HT1080 (cell line): ENCODE measurements at places on chromosomes 11 and 22. TPM values are rescaled to one million over a fixed set of nuclear protein-coding genes. Genes with fewer than 3 reads are reported as not detected.

The IGF2 gene
- 0.24 TPM in 1 of 2 replicates, not detected in the other for total RNA-seq

The HPX gene
- 0.35 TPM in 1 of 2 replicates, not detected in the other for total RNA-seq

The ANO9 gene
- total RNA-seq: not detected in 2 replicates

The ZNF214 gene
- total RNA-seq: 0.03 TPM in 1 of 2 replicates, not detected in the other

The SLC35F2 gene
- total RNA-seq: 69.8 and 74.5 TPM in 2 replicates

The PRSS23 gene
- total RNA-seq: 537 and 633 TPM in 2 replicates

The TANGO2 gene
- total RNA-seq: 17.2 and 18.8 TPM in 2 replicates

The HTR3B gene
- total RNA-seq: not detected in 2 replicates

The WNT7B gene
- total RNA-seq: 15.0 and 18.9 TPM in 2 replicates

The ARCN1 gene
- total RNA-seq: 85.4 and 116 TPM in 2 replicates

The JHY gene
- 1.7 and 2.1 TPM in 2 replicates for total RNA-seq

DNA sequence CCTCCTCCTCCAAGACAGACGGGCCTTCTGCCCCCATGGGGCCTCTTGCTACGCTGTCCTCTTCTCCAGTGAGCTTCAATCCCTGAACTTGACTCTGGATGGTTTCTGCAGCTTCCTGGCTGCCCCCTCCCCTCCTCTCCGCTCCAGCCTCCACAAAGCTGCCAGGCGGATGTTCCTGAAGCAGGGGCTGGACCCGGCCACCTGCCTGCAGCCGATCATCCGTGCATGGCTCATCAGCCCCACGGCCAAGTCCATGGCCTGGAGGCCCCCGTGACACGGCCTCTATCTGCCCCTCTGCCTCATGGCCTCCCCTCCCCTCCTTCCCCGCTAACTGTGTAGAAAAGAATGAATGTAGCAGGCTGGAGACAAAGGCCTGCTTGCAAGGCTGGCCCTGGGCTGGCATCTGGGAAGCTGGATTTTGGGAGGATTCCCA, 6.8 kb upstream of the SUN2 start:
- DNase-seq: no peak

GRCh38 chr11:72220696-72221363, 3.7 kb upstream of the INPPL1 start:
- no peak for DNase-seq

DNA sequence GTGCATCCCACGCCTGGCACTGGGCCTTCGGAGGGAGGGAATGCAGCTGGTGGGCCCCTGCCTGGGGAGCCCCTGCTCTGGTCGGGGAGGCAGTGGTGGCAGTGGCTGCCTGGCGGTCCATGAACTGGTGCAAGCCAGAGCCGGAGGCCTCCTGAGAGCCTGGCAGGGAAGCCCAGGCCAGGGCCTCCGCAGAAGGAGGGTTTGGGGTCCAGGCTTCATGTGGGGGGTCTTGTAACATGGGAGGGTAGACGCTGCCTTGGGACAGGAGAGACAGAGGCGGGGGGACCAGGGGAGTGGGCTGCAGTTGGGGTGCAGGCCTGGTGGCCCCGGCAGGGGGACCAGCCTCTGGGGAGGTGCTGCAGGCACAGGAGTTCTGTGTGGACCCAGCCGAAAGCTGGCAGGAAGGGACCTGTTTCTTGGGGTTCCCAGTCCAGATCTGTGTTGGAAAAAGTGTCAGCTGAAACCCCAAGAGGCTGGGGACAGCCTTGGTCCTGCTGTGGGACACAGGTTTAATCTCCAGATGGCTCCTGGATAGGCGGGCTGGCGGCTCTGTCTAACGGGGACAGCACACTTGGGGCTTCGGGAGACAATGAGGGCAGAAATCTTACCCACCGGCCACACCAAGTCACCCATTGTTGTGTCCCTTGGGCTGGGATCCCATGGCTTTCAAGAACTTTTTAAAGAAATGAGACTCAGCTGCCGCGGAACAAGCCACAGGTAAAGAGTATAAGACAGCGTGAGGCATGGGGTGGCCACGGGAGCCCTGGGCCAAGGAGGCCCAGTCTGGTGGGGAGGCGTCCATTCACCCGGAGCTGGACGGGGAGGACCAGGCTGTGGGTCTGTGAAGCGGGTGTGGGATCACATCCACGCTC, 73.5 kb downstream of the KCNQ1 start:
- DNase-seq: no peak

GRCh38 chr22:43931771-43932170, 8.2 kb downstream of the PNPLA3 start:
- no peak for DNase-seq

DNA sequence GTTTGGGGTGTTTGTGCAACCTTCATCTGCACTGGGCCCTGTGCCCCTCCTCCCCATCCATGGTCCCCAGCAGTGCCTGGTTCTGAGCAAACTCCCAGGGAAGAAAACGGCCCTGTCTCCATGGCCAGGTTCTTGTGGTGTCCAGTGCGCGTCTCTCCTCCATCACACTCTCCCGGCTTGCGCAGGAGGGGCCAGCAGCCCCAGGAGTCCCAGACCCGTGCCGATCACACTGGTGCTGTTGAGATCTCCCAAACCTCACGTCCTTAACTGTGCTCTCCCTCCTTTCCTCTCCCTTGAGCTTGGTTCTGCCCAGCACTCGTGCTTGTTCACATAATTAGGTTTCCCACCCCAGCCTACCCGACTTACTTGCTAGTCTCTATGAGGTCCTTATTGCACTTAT, 10.9 kb upstream of the GRK2 start:
- DNase-seq: no peak

- DNase-seq: peak; percentile 33
These were observed 56.1 kb upstream of the TIMP3 start for GRCh38 chr22:32745251-32745995.

DNA sequence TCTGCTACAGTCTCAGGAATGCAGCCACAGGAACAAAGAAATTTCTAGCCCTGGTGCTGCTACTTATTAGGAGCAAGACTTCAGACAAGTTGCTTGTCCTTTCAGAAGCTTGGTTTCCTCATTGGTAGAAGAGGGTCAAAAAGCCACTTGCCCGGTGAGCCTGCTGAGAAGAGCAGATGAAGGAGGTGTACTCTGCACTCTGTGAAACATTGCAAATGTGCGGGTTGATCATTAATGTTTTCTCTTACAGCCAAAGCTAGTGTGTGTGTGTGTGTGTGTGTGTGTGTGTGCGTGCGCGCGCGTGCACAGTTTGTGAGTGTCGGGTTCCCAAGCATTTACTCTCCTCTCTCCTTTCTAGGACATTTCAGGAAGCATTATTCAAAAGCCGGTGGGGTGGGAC, 86.3 kb upstream of the NNMT start:
- DNase-seq: no peak

- DNase-seq: peak; percentile 20
These were observed 24.1 kb upstream of the CLMP start for GRCh38 chr11:123219066-123219690.

- no peak for DNase-seq
These were observed 44.1 kb upstream of the RAB1B start for GRCh38 chr11:66224226-66224855.

DNA sequence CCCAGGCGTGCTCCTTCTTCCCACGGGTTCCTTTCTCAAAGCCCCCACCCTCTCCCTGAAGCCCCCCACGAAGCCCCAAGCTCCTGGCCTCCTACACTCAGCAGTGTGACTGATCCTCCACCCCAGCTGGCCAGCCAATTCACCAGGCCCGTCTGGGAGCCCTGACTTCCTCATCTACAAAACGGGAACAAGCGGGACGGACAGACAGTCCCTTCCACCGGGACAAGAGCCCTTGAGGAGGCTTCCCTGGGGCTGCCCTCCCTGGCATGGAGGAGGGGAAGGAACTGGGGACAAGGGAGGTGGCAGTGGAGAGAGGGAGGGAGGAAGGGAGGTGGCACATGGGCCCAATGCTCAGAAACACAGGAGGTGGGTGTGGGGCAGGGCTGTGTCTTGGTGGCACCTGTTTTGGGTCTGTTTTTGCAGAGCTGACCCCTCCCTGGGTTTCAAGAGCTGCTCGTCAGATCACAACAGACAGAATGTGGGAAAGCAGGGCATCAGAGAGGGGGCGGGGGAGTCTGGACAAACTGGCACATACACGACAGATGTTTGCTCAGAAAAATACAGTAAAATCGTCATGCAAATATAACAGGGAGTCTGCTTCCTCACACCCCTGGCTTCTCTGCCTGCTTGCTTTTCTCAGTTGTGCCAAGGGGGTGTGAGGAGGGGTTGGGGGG, 56.8 kb downstream of the ELFN2 start:
- DNase-seq: no peak

DNA sequence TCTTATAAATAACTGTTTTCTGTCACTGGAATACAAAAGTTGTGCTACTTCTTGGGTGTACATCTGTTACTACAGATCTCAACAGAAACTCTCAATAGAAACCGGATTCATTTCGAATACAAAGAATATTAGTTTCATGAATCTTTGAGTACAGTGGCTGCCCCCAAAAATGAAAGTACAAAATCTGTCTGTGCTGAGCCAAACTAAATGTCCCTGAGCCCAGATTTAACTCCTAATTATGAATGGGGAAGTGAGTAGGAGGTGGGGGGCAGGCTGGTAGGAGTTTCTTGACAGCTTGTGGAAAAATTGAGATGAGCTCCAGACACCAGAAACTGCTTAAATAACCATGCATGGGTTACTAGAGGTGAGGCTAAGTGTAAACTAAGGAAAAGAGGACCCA, 41.6 kb downstream of the PITPNB start:
- no peak for DNase-seq

DNA sequence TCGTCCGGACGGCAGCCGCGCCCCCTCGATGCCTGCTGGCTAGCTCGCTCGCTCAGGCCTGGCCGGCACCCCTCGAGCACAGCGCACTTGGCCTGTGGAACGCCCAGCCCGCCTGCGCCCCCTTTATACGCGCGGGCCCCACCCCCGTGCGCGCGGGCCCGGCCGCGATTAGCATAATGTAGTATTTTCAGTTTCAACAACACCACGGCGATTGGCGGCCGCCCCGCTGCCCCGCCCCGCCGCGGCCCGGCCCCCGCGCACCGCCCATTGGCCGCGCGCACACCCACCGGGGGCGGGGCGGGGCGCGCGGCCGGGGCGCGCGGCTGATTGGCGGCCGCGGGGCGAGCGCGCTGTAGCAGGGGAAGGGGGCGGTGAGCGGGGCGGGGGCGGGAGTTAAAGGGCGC, at the start of gene CDKN1C:
Gene CDKN1C (minus strand): TSS at position 98 of the 404 bp plus-strand sequence. CDS start 319 bp downstream, outside the sequence.
- peak; percentile 44 for DNase-seq

DNA sequence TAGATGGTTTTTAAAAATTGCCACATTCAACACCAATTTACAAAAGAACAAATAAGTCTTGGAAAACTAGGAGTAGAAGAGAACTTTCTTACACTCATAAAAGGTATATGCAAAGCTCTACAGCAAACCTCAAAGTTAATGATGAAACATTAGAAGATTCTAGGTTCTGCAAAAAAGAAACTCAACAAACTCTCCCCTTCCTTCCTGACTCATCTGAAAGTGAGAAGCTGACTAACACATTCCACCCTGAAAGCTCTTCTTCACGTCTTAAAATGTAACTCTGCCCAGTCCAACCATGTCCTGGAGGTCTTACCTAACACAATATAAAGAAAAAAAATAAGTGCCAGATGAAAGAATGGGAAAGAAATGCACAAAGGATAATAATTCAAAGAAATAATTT, 218.9 kb upstream of the ISX start:
- peak; percentile 77 for DNase-seq

GRCh38 chr11:10628508-10629236, 60.2 kb upstream of the LYVE1 start:
- no peak for DNase-seq

DNA sequence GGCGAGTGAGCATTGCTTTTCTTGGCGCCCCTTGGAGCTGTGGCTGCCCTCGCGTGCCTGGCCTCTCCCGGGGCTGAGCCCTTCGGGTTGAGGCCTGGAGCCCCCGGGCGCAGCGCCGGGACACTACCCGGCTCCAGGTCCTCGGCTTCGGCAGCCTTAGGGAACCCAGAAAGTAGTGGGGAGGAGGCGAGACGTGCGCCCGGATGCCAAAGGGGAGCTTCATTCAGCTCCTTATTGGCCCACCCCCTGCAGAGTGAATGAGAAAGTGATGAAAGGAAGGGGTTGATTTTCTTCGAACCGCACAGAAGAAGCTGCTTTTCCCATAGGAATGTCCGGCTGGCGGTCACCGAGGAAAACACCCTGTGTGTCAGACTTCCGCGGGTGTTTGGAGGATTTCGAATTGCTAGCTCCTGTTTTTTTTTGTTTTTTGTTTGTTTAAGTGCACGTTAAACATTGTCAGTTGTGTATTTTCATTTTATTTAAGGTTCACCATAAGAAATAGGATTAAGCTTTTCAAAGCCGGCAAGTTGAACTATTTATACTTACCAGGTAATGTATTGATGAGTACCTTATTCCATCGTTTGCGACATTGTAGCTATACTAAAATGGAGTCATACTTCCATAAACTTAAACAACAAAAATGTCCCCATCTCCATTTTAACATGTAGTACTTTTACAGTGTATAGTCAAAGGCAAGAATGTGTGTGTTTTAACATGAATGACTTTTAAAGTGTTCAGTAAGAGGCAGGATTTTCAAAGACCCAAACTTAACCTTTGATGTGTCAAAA, 841 bp upstream of the EIF4G2 start:
- DNase-seq: peak; percentile 76

GRCh38 chr11:104792861-104793260, 105.4 kb downstream of the CASP12 start:
- no peak for DNase-seq

GRCh38 chr11:66727282-66728037, 1.6 kb downstream of the SPTBN2 start:
- peak; percentile 38 for DNase-seq

DNA sequence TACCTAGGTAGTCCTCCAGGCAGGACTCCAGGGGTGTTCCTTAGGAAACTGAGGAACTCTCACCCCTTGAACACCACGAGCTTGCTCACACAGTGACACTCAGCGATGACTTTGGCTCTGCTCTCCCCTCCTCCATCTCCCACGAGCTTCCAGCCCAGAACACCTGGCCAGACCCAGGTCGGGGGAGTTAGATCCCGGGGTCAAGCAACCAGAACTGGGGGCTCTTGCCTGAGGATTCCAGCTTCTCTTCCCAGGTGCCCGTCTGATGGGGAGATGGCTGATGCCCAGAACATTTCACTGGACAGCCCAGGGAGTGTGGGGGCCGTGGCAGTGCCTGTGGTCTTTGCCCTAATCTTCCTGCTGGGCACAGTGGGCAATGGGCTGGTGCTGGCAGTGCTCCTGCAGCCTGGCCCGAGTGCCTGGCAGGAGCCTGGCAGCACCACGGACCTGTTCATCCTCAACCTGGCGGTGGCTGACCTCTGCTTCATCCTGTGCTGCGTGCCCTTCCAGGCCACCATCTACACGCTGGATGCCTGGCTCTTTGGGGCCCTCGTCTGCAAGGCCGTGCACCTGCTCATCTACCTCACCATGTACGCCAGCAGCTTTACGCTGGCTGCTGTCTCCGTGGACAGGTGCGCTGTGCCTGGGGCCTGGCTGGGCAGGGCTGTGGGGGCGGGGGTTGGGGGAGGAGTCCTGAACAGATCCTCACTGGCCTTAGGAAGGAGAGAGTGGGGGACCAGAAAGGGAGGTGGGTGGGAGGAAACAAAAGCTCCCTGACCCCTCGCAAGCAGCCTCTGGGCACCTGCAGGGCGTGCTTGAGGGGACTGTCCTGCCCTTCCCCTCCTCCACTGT, at the start of gene GALR3:
Gene GALR3 (plus strand): TSS at position 249 of the 852 bp plus-strand sequence. CDS start 25 bp downstream, at position 274.
- DNase-seq: no peak

DNA sequence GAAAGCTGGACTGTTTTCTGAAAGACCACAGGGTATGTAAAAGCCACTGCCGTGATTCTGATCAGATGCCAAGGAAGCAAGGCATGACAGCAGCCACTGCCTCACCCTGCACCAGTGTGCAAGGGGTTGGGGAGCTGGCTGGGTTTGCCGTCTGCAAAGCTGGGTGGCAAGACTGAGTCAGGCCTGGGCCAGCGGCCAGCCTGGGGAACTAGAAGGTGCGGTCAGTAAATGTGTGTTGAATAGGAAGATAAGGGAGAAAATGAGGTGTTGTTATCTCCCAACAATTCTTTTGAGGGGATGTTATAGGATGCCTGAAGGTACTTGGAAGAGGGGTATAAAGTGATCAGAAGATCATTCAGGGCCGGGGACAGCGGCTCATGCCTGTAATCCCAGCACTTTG, 8.0 kb downstream of the VSTM5 start:
- peak; percentile 89 for DNase-seq
